ENCODE measurements at places on chromosomes 12 and 14.

DNA sequence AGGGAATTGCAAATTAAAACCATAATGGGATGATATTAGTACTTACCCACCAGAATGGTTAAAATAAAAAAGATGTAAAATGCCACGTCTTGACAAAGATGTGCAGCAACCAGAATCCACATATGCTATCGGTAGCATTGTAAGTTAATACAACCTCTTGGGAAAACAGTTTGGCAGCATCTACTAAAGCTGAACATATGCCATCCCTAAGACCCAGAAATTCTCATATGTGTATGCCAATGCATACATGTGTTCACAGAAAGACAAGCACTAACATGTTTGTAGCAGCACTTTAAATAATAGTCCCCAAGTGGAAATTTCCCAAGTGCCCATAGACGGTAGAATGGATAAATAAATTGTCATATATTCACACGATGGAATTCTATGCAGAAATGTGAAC lies 28.3 kb upstream of the SLC5A8 start:
- no peak for DNase-seq

- DNase-seq = no peak
These were observed 1101.4 kb downstream of the BCL11B start for GRCh38 chr14:98170575-98170974.

GRCh38 chr12:25942709-25943108 lies 15.8 kb upstream of the RASSF8 start:
- no peak for DNase-seq

GRCh38 chr14:26775765-26776563 lies 178.1 kb upstream of the NOVA1 start:
- no peak for DNase-seq

DNA sequence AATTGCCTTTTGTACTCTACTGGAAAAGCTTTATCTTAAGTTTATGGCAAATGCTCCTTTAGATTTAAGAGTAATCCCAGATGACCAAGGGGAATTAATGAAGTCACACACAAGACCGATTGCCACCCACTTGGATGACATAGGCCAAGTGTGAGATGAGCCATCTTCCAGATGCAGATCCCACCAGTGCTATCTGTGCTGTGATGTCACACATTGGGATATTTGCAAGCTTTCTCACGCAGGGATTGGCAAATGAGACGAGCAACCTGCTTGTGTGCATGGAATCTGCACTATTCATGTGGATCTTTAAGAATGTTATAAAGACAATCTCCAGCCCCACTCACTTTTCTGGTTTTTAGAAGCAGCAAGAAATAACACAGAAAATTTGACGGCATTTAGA lies 602.1 kb upstream of the TMEM132C start:
- DNase-seq = no peak

- peak; percentile 1 for DNase-seq
These were observed 58.4 kb upstream of the SAV1 start for GRCh38 chr14:50726372-50727107.

Measured in stimulated activated CD4-positive, alpha-beta T cell treated with anti-CD3 and anti-CD28 coated beads, Interleukin-1b, Interleukin-23, amount 100 ng/mL, for 4 hours (primary cell).